ENCODE measurements at places on chromosomes 16 and 17.

GRCh38 chr17:69302682-69303081 lies 24.3 kb downstream of the ABCA5 start:
- no peak for DNase-seq

DNA sequence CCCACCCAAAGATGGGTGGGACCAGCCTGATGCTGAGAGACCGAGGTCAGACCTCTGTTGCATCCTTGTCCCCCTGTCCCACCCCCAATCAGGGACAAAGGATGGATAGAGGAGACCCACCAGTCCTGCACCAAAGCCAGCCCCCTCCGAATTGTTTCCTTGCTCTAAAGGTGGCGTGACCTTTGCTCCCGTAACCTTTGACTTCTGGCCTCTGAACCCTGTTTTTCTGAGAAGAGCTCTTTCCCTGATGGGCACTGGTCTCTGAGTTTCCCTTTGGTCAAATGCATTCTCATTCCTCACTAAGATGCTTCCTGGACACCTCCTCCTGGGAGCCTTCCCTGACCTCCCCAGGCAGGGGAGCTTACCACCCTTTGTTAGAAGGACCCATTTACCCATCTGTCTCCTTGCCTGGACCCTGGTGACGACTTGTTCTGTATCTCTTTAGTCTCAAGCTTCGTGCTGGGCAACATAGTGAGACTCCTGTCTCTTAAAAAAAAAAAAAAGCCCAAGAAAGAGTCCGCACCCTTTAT lies 5.3 kb upstream of the NEUROD2 start:
- no peak for DNase-seq

- DNase-seq, result peak; percentile 70
Measured at GRCh38 chr17:47776330-47777197, 43.5 kb downstream of the TBX21 start.

DNA sequence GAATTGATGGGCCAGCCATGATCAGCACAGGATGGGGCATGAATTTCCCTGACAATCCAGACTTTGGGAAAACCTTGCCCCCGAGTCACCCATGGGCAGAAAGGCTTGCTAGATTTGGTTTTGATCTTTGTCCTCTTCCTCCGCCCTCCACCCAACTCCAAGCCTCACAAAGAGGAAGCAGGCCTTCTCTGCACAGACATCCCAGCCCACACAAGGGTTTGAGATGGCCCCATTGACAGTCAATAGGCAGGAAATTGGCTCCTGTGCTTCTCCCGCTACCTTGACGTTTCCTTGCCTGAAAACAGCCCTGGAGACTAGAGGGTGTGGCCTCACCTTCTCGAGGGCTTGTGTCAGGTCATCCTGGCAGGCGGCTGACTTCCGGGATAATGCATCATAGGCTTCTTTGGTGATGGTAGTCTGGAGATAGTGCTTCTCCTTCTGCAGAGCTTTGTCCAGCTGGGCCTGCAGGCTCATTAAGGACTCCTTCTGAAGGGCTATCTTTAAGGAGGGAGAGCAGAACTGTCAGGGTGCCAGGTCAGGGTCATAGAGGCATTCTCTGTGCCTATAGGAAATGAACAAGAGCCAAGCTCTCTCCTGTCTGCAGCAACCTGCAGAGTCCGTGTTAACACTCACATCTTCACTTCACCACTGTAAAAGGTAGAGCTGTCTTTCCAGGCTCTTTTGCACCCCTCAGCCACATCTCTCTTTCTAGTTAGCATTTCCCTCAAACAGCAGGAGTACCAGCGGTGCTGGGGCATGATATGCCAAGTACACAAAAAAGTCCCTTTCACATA lies 32.2 kb downstream of the DHX38 start:
- no peak for DNase-seq

DNA sequence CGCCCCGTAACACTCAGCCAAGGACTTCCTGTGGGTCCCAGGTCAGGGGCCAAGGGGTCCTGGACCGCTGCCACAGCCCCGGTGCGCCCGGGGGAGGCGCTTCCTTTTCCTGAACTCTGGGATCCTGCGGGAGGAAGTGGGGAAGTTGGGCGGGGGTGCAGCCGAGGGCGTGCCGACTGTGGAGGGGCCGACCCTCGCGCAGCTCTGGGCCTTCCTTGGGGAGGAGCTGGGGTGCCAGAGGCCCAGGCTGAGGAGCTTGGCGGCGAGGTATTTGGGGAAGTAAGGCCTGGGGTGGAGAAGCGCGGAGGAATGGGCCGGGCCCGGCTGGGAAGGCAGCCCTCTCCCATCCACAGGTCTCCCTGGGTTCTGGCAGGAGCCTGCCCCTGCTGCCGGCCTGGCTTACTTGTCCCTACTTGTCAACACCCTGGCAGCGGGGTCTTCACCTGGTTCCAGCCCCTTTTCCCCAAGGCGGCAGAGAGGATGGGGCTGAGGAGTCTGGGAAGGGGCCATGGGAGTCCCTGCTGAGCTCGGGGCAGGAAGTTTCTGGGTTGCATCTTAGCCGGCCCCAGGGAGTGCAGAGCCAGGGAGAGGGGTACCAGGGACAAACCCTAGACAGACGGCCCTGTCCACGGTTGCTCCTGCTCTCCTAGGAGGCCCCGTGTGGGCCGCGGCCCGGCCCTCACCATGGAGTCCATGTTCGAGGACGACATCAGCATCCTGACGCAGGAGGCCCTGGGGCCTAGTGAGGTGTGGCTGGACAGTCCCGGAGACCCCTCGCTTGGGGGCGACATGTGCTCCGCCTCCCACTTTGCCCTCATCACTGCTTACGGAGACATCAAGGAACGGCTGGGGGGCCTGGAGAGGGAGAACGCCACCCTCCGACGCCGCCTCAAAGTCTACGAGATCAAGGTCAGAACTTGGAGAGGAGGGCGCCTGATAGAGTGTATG lies 1.7 kb downstream of the TBKBP1 start:
- no peak for DNase-seq

- DNase-seq, result no peak
Measured at GRCh38 chr17:68425979-68426378, 31.3 kb downstream of the WIPI1 start.

DNA sequence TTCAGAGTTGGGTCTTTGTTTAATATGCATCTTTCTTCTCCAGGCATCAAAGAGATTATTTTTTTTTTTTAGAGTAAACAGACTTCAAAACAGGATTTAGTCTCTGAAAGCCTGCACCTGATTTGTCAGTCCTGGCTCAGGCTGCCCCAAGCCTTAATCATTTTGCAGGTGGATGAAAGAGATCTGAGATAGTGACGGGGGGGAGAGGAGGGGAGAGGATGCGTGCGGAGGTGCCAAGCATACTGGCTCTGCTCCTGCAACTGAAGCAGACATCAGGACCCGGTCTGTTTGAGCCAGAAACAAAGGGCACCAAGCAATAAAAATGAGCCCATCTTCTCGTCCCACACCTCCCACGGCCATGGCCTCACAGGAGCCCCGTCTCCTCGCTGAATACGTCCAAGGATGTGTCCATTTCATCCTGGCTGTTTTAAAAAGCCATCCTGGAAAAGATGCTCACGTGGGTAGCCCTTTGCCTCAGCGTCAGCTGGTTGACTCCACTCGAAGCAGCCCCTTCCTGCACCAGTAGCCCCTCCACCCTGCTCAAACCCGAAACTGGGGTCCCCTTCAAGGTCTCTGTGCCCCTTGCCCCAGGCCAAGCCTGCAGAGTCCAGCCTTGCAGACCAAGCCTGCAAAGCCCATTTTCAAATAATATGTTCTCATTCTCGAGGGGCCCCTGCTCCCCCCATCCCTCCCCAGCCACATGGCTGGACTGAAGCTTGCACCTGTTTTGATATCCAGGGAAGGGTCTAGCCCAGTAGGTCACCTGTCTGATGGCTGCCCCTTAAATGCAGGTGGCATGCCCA lies 84.8 kb upstream of the TNRC6C start:
- DNase-seq, result no peak

GRCh38 chr17:81558941-81559806 lies 7.0 kb upstream of the FAAP100 start:
- no peak for DNase-seq

GRCh38 chr17:34581446-34582184 lies 2.2 kb downstream of the TMEM132E start:
- DNase-seq, result no peak

GRCh38 chr17:14398766-14399165 lies 97.9 kb downstream of the HS3ST3B1 start:
- DNase-seq, result no peak

GRCh38 chr16:79713609-79714309 lies 113.2 kb upstream of the MAF start:
- DNase-seq, result no peak

GRCh38 chr17:77204536-77204935 lies 63.8 kb downstream of the SEC14L1 start:
- no peak for DNase-seq

DNA sequence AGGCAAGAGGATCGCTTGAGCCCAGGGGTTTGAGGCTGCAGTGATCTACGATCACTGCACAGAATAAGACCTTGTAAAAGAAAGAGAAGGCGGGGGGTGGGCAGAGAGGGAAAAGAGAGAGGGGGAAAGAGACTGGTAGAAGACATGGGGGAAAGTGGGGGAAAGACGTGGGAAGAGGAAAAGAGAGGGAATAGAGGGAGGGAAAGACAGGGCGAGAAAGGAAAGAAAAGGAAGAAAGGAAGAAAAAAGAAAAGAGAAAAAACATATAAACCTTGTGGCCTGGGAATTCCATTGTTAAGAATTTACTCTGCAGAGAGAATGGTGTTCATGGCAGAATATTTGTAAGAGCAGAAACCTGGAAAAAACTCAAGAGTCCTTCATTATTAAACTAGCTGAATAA lies 120.4 kb downstream of the RMI2 start:
- DNase-seq, result no peak

GRCh38 chr17:3773511-3773910 lies 27.5 kb downstream of the ITGAE start:
- no peak for DNase-seq

DNA sequence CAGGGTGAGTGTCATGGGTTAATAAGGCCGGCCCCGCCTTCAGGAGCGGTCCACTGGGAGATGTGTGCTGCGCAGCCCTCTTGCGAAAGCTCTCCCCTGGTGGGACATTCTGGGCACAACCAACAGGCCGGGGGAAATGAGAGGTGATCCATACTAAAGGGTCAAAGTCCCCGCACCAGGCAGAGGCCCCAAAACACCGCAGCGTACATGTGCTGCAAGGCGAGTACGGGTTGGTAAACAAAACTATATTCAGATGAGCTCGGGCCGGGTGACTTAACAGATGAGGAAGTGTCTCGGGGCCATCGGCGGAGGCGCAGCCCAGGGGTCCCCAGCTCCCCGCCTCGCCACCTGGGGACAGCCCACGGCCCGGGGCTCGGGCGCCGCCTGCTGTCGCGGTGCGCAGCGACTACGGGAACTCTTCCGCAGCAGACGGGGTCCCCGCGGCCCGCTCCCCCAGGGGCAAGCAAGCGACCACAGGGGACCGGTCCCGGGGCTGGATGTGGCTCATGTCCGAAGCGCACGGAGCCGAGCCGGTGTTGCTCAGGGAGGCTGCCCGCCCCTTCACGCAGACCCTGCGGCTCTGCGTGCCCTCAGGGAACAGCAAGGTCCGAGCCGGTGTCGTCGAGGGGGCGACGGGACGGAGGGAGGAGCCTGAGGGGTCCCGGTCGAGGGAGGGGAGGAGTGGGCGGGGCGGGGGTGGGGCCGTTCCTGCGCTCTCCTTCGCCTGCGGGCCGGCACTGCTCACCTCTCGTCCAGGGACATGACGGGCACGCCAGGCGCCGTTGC lies at the start of gene RAB37:
TSS of gene RAB37 (plus strand) at position 744 of the 786 bp plus-strand sequence. CDS start at position 761, 17 bp downstream.
- DNase-seq, result no peak

DNA sequence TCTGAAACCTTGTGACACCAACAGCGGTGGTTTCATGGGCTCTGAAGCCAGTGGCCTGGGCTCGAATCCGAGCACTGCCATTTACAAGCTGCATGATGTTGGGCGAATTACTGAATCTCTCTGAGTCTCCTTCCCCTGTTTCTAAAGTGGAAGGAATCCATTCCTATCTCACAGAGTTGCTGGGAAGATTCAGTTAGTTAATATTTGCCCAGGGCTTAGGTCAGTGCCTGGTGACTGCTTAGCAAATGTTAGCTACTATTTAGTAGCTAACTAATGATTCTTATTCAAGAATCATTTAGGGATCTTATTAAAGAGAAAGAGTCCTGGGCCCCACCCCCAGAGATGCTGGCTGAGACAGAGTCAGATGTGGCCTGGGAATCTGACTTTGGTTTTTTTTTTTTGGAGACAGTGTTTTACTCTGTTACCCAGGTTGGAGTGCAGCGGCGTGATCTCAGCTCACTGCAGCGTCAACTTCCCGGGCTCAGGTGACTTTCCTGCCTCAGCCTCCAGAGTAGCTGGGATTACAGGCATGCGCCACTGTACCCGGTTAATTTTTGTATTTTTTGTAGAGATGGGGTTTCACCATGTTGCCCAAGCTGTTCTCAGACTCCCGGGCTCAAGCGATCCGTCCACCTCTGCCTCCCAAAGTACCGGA lies 33.6 kb upstream of the RAI1 start:
- DNase-seq, result no peak

Measured in SK-N-DZ (cell line).